ENCODE measurements at places on chromosomes 7 and 10.

DNA sequence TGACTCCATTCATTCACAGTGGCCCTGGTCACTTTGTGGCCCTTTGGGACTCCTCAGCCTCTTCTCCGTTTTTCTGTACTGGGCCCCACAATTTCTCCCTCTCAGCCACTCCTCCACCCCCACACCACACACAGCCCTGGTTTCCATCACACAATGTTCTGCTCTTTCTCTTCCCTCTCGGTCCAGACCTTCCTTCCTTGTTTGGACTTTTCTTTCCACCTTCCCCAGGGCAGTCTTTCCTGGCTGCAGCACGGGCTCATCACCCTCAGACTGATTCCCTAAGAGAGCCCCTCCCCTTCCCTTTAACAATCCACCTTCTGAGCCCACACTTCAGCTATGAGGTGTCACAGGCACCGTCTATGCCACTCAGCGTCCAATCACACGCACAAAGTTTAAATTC lies 25.7 kb downstream of the CPXM2 start:
- no peak for DNase-seq

- DNase-seq: no peak
Measured at GRCh38 chr10:28948046-28948445, 270.7 kb downstream of the BAMBI start.

DNA sequence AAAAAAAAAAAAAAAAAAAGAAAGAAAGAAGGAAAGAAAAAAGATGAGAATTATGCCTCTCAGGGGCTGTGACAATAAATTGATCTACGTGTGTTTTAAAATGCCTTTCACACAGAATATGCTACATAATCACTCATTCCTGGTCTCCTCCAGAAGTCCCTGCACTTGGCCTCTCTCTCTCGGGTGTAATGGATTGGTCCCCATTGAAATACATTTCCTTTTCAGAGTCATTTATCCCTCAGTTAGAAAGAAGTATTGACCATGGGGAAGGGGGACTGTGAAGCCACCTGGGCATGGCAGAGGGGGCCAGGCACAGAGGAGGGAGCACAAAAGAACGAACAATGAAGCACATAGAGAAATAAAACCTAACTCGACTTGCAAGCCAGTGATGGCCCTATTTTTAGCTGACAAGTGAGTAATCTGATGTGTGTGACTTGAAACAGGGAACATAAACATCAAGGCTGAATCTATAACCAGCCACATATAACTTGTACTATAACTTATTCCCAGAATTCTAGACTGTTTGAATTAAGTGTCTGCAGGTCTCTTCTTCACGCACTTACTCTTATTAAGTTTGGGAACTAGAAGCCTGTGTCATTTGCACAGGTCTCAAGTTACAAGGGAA lies 490.8 kb downstream of the KCNMA1 start:
- DNase-seq: no peak

DNA sequence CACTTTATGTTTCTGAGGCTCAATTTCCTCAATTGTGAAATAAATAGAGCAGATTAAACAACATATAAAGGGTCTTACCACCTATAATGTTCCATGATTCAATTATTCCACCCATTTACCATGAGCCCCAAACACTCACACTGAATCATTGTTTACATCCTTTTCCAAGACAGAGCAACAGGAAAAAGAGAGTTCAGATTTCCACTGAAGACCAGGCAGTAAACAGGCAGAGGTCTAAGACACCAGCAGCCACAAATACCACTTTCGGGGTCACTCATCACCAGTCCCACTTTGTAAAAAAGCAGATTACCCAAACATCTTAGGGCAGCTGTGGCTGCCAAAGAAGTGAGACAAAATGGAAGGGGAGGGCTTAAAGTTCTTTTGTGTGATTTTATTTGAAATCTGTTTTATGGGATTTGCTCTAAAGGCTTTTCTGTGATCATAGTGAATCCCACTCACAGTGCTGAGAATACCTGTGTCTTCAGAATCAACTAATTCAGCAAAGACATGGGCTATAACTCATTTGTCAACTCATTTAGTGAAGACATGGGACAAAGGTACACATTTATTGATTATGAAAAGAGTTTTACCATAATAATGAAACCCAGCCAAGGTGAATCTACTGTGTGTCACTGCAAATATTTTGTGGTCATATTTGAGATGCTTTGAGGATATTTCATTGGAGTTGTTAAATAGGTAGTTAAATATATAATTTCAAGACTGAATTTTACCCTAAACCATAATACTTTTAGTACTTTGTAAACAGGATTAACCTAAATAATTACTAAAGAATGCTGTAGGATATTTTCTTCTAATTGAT lies 24.8 kb upstream of the DLD start:
- DNase-seq: no peak

DNA sequence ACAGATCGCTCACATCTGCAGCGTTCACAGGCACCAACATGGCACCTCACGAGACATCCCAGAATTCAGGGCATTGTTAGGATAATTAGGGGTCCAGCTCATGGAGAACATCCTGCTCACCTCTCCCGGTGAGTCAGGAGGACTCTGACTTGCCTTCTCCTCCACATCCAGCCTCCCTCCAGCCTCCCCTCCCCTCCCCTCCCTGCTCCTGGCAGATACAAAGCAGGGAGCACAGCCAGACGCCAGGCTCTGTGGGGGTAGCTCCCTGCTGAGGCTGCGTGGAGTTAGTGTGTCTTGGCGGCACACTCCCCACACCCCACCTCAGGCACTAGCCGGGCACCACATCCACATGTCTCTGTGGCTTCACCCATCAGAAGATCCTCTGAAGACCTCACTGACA lies 320.6 kb downstream of the CXCL12 start:
- DNase-seq: no peak

DNA sequence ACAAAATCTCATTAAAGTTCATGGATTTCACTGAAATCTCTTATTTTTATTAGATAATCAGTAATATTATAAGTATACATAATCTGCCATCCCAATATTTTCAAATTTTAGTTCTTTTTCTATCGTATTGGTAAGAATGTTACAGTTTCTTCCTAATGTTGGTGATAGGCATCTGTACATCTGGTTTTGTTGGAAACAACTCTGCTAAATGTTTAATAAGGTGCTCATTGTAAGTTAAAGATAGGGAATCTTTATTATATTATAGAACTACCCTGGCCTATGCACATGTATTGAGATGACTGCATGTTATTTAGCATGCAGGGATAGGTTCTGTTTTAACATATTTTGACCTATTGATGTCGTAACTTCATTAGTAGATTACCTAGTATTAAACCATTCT lies 188.6 kb upstream of the PRPS1L1 start:
- DNase-seq: no peak

GRCh38 chr10:70462349-70462984 lies 16.1 kb upstream of the PALD1 start:
- DNase-seq: no peak

- DNase-seq: no peak
Measured at GRCh38 chr7:17038783-17039170, 157.0 kb upstream of the AGR3 start.

- no peak for DNase-seq
Measured at GRCh38 chr7:69968969-69969556, 370.8 kb downstream of the AUTS2 start.

GRCh38 chr10:73586583-73586984 lies 4.6 kb downstream of the USP54 start:
- no peak for DNase-seq

GRCh38 chr7:42315103-42315502 lies 78.1 kb upstream of the GLI3 start:
- DNase-seq: no peak

- DNase-seq: no peak
Measured at GRCh38 chr7:49644396-49645166, 128.9 kb upstream of the VWC2 start.

DNA sequence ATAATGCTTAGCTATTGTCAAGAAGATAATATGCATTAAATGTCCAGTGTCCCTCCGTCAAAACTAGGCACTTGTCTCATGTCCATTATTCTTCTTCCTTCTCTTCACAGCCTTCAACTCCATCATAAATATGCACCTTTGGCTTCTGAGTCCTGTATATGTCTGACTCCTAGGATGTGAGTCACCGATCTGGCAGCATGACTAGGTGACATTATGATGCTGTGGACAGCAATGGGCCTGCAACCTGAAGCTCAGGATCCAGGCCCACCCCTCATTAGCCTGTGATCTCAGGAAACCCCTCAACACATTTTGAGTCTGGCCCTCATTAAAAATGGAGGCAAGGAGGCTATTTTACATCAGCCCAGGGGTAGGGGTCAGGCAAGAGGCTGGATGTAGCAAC lies 362.5 kb upstream of the ZMIZ1 start:
- no peak for DNase-seq

GRCh38 chr10:92734301-92734700 lies 44.5 kb downstream of the HHEX start:
- DNase-seq: no peak

GRCh38 chr7:93030605-93031225 lies 87.1 kb downstream of the SAMD9 start:
- DNase-seq: no peak

DNA sequence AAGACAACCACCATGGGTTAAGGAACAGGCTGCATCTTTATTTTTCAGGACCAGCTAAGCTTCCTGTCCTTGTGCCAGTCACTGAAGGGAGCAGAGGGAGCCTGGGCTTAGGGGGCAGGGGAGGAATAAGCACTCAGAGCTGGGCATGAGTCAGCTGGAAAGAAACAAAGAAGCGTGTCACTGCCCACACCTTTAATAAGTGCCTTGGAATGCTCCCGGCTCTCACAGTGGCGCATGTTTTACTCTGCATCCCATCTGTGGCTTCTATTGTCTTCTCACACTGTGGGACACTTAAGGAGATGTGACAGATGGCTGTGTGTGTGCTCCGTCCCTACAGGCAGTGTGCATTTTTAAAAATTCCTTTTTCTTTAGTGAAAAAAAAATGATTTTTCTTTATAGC lies 71.7 kb downstream of the MTURN start:
- no peak for DNase-seq

DNA sequence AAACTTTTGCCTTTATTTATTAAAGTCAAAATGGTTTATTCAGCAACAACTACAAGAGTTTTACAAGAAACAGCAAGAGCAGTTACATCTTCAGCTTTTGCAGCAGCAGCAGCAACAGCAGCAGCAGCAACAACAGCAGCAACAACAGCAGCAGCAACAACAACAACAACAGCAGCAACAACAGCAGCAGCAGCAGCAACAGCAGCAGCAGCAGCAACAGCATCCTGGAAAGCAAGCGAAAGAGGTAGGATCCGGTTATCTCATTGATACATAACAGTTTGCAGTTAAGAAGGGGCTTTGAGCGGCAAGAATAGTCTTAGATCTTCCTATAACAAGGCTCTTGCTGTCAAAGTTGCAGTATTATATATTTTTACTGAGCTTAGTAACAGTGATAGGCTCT lies 215.1 kb downstream of the FOXP2 start:
- DNase-seq: no peak

DNA sequence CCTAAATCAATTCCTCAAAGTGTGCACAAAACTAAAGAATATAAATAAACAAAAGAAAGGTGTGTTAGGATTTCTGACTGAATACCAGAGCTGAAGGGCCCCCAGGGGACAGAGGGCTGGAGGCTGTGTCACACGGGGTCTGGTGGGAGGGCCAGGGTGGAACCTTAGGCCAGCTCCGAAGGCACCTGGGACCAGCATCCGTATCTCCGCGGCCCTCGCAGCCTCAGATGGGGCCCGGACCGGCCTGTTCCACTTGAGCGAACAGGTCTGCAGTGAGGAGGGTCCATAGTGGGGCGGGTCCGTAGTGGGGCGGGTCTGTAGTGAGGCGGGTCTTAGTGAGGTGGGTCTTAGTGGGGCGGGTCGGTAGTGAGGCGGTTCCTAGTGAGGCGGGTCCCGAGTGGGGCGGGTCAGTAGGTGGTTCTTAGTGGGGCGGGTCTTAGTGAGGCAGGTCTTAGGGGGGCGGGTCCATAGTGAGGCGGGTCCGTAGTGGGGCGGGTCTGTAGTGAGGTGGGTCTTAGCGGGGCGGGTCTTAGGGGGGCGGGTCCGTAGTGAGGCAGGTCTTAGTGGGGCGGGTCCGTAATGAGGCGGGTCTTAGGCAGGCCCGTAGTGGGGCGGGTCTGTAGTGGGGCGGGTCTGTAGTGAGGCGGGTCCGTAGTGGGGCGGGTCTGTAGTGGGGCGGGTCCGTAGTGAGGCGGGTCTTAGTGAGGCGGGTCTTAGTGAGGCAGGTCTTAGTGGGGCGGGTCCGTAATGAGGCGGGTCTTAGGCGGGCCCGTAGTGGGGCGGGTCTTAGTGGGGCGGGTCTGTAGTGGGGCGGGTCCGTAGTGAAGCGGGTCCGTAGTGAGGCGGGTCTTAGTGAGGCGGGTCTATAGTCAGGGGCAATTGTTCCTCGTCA lies 15.1 kb downstream of the GPR146 start:
- DNase-seq: no peak

GRCh38 chr10:44950326-44951225 lies 9.0 kb upstream of the RASSF4 start:
- DNase-seq: no peak

- no peak for DNase-seq
Measured at GRCh38 chr10:2094171-2094570, 356.8 kb upstream of the ADARB2 start.

GRCh38 chr10:26854524-26854923 lies 6.2 kb downstream of the ABI1 start:
- no peak for DNase-seq

GRCh38 chr7:87448388-87448787 lies 27.1 kb downstream of the ABCB4 start:
- DNase-seq: no peak

DNA sequence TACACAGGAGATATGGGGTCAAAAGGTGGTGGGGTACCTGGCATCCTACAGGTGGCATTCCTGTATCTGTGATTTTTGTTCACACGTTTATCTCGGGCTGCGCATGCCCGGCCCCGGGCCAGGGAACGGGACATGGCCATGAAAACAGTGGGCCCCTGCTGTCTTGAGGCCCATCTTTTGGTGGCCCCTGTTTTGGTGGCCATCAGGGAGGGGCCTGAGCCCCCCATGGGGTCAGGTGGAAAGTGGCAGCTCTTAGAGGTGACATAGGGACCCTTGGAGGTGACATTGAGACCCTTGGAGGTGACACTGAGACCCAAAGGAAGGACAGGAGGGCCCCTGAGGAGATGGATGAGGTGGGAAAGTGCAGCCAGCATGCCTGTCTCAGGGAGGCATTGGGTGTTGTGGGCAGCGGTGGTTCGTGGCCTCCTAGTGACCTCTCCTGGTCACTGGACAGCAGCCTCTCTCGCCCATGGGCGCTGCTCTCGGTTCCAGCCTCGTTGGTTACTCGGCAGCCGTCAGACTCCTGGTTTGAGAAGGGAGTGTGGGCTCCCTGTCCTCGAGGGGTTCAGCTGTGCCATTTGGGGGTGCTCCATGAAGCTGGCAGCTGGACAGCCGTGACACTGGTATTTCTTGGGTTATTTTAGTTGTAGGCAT lies 39.9 kb downstream of the INPP5A start:
- DNase-seq: no peak

GRCh38 chr7:71630516-71630915 lies 498.6 kb downstream of the GALNT17 start:
- DNase-seq: no peak

- DNase-seq: no peak
Measured at GRCh38 chr7:152624228-152624627, 51.7 kb downstream of the XRCC2 start.

GRCh38 chr10:5915451-5915850 lies 25.4 kb downstream of the FBH1 start:
- DNase-seq: no peak

All from activated T-helper 9 cell treated with anti-CD3 and anti-CD28 coated beads, Interleukin-2, amount 50 U/mL, for 16 hours (primary cell).